Right renal pelvis (tissue), 4 donors: ENCODE measurements at places on chromosomes 11 and 22.

DNA sequence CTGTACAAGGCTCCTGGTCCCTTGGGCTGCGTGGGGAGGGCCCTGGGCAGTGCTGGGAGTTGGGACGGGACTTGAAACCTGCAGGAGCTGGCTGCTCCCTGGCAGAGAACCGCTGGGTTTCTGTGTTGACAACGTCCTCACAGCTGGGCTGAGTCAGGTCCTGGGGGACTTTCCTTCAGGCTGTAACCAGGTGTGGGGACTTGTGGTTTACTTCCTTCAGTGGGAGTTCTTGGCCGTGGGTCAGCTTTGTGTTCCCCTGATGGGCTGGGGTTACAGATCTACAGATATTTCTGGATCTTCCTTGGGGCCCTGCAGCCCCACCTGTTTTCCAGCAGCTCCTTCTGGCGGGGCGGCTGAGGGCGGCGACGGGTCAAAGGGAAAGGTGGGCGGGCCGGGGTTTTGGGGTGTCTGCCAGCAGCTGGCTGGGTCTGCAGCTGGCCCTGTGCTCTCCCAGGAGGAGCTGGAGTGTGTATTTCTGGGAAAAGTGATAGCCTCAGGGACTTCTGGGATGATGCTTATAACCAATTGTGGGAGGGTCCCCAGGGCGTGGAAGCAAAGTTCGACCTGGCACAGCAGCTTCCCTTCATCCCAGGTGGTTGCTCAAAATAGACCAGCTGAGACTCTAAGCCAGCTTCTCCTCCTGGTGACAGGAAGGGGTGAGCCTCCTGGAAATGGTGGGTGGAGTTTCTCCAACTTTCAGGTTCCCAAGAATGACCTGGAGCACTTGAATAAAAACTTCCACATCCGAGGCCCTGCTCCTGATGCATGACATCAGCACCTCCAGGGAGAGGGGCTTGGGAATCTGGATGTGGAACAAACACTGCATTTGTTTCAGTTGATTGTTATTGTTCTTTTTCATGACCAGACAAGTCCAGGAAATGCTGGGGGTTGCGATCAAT is 19.1 kb downstream of the ST14 start:
- no peak for DNase-seq

DNA sequence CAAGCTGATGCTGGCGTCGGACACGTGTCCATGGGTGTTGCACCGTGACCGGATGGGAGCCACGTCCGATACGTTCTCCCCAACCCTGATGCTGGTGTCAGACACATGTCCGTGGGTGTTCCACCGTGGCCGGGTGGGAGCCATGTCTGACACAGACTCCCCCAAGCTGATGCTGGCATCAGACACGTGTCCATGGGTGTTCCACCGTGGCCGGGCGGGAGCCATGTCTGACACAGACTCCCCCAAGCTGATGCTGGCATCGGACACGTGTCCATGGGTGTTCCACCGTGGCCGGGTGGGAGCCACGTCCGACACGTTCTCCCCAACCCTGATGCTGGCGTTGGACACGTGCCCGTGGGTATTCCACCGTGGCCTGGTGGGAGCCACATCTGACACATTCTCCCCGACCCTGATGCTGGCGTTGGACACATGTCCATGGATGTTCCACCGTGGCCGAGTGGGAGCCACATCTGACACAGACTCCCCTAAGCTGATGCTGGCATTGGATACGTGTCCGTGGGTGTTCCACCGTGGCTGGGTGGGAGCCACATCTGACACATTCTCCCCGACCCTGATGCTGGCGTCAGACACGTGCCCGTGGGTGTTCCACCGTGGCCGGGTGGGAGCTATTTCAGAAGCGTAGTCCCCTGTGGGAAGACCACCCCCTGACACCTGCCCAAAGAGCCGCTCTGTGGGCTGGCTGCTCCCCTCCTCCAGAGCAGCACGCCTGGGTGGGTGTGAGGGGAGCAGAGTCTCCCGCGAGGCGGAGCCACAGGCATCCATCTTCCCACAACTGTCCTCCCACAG is 20.0 kb downstream of the SELENOO start:
- no peak for DNase-seq

DNA sequence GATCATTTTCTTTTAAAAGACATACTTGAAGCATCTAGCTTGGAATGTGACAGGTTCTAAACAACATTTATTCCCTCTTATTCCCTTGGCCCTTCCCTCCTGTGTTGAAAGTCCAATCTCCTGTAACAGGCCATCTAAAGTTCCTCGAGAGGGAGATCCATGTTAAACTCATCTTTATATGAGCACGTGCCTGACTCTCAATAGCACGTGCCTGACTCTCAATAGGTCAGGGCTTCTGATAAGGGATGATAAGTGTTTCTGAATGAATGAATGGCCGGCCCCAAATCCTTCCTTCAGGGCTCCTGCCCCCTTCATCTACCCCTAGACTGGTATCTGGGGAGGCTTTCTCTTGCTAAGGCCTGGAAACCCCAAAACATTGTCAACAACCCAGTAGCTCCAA is 27.2 kb downstream of the RPL27A start:
- no peak for DNase-seq

- no peak for DNase-seq
Measured at GRCh38 chr11:97883086-97883485, 1137.7 kb upstream of the CNTN5 start.

DNA sequence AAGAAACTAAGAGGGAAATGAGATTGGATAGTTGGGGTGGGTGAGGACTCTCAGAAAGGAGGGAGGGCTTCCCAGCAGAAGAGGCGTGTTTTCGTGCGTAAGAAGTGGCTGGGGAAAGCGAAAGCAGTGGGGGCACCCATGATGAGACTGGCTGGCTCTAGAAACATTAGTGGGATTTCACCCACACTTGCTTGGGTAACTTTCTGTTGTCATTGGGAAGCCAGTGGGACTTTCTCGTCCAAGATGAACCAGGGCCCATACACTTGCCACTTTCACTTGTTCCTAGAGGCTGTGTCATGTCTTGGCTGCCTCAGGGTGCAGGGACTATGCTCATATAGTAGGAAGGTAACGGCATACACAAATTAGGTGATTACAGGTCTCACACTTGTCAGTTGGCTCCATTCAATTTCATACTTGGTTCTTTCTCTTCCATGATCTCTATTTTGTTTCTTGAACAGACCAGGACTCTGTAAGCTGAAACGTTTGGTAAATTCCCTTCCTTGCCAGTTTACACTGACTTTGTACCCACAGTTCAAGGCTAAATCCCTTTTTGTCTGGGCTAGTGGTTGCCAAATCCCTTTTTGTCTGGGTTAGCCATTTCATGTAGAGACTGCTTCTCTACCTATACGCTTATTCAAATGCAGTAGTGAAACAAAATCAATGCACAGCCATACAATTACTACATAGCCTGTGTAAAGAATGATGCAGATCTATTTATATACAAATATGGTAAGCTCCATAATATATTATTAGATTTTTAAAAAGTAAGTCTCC is 42.0 kb upstream of the CXCR5 start:
- DNase-seq: no peak

DNA sequence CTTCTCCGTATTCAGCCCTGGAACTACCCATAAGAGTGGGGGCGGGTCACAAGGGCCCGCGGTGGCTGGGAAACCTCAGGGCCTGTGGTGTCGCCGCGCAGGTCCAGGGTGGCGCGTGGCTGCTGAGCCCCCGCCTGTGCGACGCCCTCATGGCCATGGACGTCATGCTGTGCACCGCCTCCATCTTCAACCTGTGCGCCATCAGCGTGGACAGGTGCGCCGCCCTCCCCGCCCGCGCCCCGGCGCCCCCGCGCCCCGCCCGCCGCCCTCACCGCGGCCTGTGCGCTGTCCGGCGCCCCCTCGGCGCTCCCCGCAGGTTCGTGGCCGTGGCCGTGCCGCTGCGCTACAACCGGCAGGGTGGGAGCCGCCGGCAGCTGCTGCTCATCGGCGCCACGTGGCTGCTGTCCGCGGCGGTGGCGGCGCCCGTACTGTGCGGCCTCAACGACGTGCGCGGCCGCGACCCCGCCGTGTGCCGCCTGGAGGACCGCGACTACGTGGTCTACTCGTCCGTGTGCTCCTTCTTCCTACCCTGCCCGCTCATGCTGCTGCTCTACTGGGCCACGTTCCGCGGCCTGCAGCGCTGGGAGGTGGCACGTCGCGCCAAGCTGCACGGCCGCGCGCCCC is 2.4 kb downstream of the DRD4 start:
- no peak for DNase-seq

DNA sequence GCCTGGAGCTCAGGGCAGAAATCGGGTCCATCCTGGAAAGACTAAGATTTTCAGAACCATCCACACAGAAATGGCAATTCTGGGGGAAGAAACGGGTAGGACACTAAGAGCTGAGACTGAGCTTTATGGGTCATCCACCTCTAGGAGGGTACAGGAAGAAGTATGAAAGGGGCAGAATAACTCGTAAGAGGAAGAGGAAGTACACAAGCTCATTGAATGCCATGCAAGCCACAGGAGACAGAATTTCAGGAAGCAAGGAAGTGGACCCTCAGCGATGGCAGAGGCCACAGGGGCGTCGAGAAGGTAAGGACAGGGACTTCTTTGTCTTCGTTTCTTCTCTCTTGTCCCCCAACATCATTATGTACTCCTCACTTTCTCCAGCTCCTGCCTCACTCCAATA is 169.6 kb downstream of the MAML2 start:
- no peak for DNase-seq

DNA sequence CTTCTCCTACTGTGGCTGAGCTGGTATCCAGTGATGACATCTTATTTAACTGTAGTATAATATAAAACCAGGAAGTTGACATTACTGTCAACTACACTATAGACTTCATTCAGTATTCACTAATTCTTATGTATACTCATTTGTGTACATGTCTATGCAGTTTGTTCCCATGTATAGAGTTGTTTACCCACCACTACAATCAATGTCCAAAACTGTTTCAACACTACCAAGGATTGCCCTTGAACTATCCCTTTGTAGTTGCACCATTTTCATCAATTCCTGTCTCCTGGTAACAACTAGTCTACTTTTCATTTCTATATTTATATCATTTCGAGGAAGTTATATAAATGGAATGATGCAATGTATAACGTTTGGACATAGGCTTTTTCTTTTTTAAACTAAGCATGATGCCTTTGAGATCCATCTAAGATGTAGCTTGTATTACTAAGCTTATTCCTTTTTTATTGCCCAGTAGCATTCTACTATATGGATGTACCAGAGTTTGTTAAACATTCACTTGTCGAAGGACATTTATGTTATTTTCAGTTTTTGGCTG is 39.2 kb downstream of the TMEM135 start:
- DNase-seq: no peak

- no peak for DNase-seq
Measured at GRCh38 chr11:42462558-42463310, 849.1 kb upstream of the API5 start.
